ENCODE measurements at places on chromosomes 12 and 14.

- peak; percentile 82 for DNase-seq
These were observed at the start of gene UNG for GRCh38 chr12:109097435-109098182. TSS of gene UNG (plus strand) at chr12:109097597. CDS start at chr12:109097680, 83 bp downstream.

DNA sequence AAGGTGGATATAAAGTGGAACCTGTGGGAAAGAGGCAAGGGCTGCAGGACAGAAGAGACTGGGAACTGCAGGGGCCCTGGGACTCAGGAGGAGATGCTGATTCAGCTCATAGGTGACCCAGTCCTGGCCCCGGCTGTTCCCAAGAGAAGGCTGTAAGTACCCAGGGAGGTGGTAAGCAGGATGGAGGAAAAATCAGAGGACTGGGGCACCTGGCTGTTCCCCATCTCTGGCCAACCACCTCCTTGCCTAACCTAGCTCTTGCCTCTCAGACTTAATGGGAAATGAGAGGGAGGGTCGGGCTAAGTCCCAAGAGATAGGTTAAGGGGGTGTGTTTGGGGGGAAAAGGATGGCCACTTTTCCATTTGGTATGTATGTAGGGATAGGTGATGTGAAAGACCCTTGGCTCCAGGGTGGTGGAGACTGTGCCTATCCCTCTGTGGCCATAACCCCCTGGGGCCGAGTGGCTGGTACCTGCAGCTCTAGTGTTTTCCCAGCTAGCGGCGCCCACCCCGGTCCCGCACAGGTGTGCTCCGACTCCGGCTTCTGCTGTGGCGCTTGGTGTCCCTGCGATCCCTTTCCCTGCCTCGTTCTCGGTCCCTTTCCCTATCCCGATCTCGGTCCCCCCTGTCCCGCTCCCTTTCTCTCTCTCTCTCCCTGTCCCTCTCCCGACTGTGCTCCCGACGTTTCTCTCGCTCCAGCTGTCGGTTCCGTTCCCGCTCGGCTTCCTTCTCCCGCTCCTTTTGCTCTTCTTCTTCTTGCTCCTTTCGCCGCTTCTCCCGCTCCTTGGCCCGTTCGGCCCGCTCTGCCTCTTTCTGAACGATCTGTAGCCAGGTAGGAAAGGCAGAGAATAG is 1.6 kb upstream of the CDH24 start:
- no peak for DNase-seq

GRCh38 chr14:56657604-56658003 is 78.0 kb downstream of the TMEM260 start:
- DNase-seq: no peak

DNA sequence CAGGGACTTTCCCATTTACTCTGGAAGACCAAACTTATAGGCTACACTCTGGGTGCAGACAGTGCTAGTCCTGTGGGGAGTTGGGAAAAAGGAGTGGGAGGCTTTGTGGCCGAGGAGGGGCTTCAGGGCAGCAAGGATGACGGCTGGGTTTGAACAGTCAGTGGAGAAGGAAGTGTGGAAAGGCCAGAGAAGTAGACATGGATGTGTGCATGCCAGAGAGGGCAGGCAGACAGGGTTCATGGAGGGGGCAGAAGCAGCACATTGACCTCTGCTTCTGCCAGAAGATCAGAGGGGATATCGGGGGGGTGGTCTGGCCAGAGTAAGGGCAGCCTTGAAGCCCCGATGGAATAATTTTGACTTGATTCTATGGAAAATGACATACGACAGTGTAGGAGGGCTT is 27.2 kb upstream of the KCNA5 start:
- no peak for DNase-seq

DNA sequence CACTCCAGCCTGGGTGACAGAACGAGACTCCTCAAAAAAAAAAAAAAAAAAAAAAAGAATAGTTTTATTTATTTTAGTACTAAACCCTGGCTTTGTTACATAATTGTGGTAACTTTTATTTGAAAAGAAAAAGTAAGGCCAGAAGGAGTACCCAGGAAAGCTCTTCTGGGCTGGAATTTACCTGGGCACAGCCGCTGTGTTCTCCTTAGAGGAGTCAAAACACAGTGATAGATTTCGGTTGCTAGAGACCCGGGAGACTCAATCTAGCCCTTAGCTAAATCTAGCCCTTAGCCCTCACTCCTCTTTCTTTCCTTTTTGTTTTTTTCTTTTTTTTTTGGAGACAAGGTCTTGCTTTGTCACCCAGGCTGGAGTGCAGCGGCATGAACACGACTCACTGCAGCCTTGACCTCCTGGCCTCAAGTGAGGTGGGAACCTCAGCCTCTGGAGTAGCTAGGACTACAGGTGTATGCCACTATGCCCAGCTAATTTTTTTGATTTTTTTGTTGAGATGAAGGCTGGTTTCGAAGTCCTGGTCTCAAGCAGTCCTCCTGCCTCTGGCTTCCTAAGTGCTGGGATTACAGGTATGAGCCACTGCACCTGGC is 49.7 kb downstream of the SYNE2 start:
- no peak for DNase-seq

GRCh38 chr14:50559990-50560930 is at the start of gene ATL1:
TSS of gene ATL1 (plus strand) at chr14:50560145. CDS start at chr14:50560266, 121 bp downstream.
- DNase-seq: peak; percentile 57

DNA sequence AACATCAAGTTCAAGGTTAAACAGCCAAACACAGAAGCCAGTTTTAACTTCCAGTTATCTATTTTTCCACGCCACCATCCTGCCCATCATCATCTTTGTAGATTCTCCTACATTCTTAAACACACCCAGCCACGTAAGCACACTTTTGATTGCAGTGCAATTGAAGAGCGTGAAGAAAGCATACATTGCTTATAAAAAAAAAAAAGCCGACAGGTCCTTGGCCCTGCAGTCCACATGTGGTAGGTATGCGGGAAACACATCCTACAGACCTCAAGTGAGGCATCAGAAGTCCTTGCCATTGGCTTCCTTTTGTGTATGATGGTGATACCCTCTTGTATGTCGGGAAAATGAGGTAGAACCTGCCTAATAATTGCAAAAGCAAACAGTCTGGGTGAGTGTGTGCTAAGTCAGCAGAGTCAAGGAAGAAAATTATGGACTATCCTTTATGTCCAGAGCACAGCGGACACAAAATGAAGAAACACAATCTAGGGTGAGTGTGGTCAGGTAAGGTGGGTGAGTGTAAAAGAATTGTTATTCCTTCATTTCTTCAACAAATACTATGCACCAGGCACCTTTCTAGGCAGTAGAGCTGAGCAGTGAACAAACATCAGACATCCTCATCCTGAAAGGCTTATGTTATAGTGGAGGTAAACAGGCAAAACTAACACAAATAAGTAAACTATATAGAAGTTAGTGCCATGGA is 51.5 kb downstream of the EID3 start:
- DNase-seq: no peak

- no peak for DNase-seq
These were observed 107.1 kb downstream of the TMTC1 start for GRCh38 chr12:29676676-29677075.

GRCh38 chr12:1380171-1380851 is 214.1 kb downstream of the FBXL14 start:
- no peak for DNase-seq

GRCh38 chr12:132736913-132737312 is 24.7 kb downstream of the ANKLE2 start:
- no peak for DNase-seq

DNA sequence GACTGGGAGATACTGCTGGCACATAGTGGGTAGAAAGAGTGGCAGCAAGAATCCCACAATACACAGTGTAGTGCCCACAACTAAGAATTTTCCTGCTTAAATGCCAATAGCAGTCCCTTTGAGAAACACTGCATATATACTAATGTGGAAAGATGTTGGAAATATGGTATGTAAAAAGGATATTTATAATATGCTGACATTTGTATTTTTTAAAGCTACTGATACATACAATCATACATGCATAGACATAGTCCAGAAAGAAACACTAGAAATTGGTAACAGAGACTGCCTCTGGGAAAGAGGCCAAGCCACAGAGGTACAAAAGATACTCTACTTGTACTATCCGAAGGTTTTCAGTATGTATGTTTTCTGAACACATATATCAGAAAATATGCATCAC is 30.3 kb downstream of the TRIP11 start:
- no peak for DNase-seq

GRCh38 chr14:32593290-32593942 is 264.3 kb downstream of the AKAP6 start:
- no peak for DNase-seq

DNA sequence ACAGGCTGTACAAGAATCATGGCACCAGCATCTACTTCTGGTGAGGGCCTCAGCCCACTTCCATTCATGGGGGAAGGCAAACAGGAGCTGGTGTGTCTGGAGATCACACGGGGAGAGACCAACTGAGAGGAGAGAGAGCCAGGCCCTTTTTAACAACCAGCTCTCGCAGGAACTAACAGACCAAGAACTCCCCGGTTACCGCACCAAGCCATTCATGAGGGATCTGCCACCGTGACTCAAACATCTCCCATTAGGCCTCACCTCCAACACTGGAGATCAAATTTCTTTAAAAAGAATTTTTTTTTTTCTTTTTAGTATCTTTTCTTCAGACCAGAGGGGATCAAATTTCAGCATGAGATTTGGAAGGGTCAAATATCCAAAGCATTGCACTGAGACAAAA is 16.7 kb upstream of the AQP2 start:
- no peak for DNase-seq

DNA sequence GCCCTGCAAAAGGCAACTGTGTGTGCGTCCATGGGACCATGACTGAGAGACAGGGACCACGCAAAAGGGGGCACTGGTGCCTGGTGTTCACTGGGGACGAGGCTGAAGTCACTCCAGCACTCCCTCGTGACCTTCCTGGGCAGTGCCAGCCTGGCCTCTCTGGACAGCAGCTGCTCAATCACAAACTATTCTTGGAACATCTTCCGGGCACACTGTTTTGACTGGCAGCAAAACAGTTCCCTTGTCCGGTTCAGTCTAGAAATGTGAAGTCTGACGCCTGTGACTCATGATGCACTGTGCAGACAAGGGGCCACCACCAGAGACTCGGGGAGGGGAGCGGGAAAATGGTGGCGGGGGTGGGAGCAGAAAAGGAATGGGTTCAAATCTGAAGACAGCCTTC is 20.8 kb downstream of the SNRNP35 start:
- DNase-seq: peak; percentile 80

DNA sequence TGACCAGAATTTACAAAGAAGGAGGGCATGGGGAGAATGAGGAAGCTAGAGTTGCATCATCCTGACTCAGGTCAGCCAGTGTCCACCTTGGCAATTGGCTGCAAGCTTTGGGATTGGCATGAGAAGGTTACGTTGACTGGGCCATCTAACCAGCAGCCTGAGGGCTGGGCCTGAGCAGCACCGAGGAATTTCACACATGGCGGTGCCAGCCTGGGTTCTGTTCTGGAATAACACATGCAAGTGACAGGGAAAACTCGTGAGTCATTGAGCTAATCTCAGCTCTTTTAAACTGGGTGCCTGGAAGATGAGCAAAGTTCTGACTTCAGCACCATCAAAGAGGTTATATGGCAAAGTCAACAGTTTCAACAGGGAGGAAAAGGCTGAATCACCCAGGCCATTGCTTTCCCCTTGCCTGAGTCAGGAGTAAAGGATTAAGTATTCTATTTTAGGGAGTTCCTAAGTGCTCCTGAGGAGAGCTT is 543.2 kb upstream of the TBX3 start:
- DNase-seq: no peak

DNA sequence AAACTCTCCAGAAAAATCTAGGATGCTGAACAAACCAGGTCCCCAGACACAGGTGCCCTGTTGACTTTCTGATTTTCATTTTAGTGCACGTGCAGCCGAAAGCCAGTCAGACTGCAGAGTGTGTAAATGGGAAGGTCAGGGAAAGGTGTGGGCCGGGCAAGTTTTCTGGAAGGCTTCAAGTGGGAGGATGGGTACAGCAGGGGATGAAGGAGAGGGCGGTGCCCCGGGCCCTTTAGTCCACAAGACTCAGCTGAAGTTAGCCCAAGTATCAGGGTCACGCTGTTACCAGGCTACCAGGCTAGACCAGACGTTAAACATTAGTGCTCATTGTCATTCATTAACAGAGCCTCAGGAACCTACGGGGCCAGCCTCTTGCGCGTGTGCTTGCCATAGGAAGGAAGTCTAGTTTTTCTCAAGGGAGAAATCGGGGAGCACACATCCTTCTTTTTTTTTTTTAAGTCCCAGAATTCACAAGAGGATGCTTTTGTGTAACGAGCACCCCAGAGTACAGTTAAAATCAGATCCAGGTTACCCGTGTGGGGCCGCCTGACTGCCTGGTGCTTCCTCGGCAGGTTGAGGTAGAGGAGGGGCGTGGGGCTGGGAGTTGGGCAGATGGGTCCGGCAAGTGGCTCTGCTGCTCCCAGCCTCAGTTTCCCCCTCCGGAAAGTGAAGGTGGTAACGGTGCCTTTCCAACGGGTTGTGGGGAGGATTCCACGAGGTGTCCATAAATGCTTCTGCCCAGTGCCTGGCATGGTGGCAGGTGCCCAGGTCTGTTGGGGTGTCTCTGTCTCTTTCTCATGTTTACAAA is 19.1 kb downstream of the BCL7A start:
- DNase-seq: no peak

DNA sequence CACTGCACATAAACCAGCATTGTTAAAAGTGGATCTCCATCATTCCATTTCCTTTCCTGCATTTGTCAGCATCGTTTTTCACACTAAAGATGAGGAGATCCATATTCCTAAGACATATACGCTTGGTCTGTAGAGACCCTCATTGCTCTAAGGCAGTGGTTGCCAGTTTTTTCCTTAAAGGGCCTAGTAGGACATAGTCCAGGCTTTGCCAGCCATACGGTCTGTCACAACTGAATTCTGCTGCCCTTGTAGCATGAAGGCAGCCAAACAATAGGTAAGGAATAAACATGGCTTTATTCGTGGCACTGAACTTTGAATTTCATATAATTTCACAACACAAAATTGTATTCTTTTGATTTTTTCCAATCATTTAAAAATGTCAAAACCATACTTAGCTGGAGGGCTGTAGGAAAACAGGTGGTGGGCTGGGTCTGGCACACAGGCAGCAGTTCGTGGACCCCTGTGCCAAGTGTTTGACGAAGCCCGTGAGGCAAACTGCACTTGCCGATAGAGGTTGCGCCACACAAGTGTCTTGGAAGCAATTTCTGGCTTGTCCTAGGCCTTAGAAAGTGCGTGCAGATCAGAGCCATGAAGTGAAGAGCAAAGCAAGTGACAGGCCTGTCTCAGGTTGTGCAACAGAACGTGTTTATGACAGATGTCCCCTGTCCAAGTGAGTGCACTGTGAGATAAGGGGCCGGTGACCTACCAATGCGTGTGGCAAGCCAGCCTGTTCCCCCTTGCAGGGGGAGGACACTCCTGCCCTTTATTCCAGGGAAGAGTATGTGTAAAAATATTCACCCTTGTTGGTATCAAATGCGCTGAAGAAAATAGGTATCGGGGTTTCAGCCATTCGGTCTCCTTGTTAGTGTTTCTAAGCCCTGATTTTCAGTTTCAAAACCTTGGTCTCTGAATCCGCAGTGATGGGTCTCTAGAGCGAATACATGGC is 916 bp upstream of the CHPT1 start:
- DNase-seq: no peak

- DNase-seq: no peak
These were observed 72.4 kb upstream of the USP44 start for GRCh38 chr12:95623554-95624170.

DNA sequence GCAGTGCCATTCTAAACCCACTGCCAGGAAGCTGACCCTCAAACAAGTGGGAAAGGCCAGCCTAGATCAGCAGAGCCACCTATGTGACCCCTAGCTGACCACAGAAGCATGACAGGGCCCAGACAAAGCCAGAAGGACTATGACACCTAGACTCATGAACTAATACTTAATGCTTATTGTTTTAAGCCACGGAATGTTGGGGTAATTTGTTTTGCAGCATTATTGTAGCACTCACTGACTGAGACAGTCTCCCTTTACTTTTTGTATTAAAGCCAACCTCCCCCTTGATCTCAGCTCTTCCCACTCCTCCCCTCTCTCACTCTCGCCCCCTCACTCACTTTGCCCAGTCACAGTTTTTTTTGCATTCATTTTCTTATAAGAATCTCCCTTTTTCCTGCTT is 186.4 kb downstream of the RBM19 start:
- DNase-seq: no peak

Data from dermis microvascular lymphatic vessel endothelial cell (primary cell).